ENCODE measurements at places on chromosomes 6 and 20. TPM values are rescaled to one million over a fixed set of nuclear protein-coding genes. Genes with fewer than 3 reads are reported as not detected.

GRCh38 chr20:63254606-63255384, 532 bp upstream of the NKAIN4 start:
- DNase-seq = no peak

The OPN5 gene
- total RNA-seq = not detected

- no peak for DNase-seq
These were observed 193.0 kb upstream of the SGK1 start for GRCh38 chr6:134510920-134511319.

GRCh38 chr6:135030532-135031178, 24.0 kb downstream of the HBS1L start:
- DNase-seq = no peak

The PSORS1C2 gene
- not detected for total RNA-seq

The MRPS18A gene
- 61.9 TPM for total RNA-seq
